ENCODE measurements at places on chromosomes 16 and 17. TPM values are rescaled to one million over a fixed set of nuclear protein-coding genes. Genes with fewer than 3 reads are reported as not detected.

GRCh38 chr17:41527063-41528023 lies 765 bp downstream of the KRT19 start:
- DNase-seq: no peak

DNA sequence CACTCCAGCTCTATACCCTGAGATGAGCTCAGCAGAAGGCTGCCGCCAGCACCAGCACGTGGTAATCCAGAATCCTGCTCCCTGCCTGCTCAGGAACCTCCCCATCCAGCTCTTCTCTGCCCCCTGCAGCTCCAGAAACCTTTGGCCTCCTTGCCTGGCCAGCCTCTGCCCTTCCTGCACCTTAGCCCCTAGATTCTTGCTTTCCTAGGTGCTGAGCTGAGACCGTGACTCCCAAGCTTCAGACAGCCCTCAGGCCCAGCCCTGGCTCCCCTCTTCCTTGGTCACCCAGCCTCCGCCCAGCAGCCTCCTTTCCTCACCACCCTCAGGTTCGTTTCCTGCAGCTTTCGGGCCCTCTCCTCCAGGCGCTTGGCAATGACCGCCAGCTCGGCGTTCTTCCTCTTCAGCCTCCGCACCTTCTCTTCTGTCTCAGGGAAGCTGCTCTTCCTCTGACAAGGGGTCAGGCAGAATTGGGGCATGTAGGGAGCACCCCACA lies 2.6 kb downstream of the TSPOAP1 start:
- DNase-seq: no peak

DNA sequence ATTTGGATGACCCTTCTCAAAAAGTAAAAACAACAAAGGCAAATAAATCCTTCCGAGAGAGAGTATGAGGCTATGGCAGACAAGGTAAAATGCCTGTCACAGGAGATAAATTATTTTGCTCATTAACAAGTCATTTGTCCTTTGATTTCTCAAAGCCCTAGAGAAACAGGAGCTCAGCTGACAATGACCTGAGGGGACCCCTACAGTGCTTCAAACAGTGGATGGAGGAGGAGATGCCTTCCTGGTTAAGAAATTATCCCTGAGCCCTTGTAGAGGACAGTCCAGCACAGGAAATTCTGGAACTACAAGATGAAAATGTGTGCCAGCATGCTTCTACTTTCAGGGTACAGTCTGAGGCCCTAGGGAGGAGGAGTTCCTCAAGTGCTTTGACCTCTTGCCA lies 24.0 kb upstream of the RHBDL3 start:
- DNase-seq: peak; percentile 15

- no peak for DNase-seq
These were observed 75.6 kb upstream of the RBFOX1 start for GRCh38 chr16:7257016-7257415.

- DNase-seq: no peak
These were observed 345.4 kb downstream of the SOX9 start for GRCh38 chr17:72466199-72466598.

DNA sequence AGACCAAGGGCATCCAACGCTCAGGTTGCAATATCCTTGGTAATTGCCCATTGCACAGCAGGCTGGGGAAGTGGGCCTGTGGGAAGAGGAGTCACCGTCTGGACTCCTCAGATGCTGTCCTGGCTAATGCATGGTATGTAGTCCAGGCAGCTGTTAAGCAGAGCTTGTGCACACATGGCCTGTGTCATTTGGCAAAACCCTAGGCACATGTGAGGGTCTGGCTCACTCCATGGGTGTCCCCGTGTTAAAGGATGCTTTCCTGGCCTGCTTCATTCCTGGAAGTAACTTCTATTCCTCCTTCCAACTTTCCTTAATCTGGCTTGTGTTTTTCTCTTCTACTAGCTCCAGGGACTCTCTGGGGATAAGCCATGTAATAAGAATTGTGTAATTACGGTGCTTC lies 378.0 kb upstream of the CA10 start:
- peak; percentile 95 for DNase-seq

DNA sequence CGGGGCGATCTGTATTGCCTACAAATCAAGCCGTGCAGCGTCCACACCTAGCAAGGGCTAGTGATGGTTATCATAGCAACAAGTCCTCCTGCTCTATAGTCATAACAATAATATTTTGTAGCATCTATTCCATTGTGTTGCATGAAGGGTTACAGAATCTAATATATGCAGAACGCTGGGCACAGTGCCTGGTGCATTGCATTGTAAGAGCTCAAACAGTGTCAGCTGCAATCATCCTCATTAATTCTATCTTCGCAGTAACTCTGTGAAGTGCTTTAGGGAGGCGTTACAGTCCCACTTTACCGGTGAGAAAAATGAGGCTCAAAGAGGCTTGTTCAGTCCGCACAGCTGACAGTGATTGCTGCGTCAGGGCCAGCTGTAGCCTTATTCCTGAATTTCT lies 149.4 kb downstream of the RBFOX1 start:
- DNase-seq: no peak

GRCh38 chr17:38719289-38719942 lies 10.7 kb upstream of the CISD3 start:
- DNase-seq: no peak

DNA sequence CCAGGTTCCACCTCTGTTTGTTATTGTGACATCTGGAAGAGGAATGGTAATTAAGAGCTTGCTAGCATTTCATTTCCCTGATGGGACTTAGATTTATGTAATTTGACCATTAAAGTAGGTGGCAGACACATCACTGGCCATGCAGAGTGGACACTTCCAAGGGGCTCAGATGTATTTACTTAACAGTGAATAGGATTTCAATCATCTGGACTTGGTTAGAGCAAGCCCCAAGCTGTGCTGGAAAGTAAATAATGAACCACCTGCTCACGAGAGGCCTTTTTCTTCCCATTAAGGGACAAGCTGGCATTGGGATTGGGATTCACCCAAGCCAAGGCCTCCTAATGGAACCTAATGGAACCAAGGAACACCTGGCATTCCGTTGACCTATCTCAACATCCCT lies 395.3 kb downstream of the HS3ST4 start:
- no peak for DNase-seq

- peak; percentile 73 for DNase-seq
These were observed 8.4 kb downstream of the SLC16A5 start for GRCh38 chr17:75096082-75096625.

GRCh38 chr17:8371786-8372185 lies 4.7 kb downstream of the KRABD2 start:
- no peak for DNase-seq

DNA sequence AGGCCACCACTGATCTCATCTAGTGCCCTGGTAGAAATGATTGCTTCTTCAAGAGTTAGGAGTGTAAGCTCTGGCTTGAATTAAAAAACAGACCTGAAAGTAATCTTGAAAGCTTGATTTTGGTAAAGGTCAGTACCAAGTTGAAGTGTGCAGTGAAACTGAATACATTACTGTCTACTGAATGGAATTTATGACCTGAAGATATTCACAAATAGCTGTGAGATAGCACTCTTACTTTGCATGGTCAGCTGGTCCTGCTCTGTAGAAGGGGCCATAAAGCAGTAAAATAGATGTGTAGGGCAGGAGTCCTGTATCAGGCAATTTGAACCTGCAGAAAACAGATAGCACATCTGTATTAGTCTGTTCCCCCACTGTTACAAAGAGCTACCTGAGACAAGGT lies 78.6 kb downstream of the MYH13 start:
- no peak for DNase-seq

DNA sequence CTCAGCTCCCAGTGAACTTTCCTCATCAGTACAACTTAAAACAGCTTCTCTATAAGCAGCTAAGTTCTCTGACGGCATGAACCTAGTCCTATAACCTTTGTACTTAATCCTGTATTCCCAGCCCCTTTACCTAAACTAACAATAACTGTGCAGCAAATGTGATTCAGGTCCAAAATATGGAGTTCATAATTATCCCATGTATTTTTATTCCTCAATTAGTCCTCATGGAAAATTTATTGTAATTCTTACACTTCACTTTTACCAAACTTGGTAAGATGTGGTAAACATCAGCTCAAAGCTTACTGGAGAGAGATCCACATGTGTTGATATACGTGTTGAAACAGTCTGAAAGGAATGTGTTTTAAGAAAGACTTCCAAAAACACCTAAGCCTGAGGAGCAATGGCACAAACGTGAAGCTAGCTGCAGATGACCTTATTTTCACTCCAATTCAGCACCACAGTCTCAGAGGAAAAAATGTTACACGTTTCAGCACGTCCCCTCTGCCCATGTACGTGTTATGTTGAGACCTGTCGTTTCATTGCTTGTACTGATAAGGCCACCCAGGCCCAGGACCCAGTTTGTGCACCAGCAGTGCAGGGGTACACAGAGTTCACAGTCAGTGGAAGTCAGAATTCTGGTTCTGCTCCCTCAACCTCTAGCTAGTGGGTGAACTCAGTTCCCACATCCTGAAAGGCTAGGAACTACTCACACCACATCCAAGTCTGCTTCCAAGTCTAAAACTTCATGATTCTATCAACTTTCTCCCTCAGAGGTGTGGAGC lies 7.1 kb downstream of the USP31 start:
- DNase-seq: no peak

DNA sequence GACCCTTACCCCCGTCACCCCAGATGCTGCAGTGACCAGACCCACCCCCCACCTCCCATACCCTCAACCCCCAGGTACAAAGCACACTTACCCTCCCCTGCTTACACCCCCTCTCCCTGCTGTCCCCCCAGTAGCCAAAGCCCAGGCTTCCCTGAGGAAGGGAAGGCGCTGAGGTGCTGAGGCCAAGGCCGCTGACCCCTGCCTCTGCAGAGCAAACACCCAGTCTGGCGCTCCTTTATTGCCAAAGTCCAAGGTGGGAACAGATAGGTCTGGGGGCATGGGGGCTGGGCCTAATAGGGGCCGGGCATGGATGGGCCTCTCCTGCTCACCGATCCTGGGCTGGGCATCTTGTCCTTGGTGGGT lies 683 bp downstream of the LCAT start:
- no peak for DNase-seq

- DNase-seq: no peak
These were observed 908 bp downstream of the CALB2 start for GRCh38 chr16:71359431-71359830.

DNA sequence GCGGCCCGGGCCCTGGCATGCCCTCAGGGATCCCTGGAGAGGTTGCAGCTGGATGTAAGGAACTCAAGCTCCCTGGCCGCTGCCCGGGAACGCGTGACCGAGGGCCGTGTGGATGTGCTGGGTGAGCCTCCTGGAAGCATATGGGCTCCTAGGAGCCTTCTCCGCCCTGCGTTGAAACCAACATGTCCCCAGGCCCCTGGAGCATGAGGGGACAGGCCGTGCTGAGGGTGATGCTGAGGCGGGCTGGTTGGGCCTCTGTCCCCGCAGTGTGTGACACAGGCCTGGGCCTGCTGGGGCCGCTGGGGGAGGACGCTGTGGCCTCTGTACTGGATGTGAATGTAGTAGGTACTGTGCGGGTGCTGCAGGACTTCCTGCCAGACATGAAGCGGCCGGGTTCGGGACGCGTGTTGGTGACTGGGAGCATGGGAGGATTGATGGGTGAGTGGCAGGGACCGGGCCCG lies 5.7 kb upstream of the HSD17B1 start:
- DNase-seq: no peak

GRCh38 chr17:78081551-78081950 lies 47.0 kb downstream of the TMC6 start:
- DNase-seq: no peak

- DNase-seq: peak; percentile 42
These were observed 1.4 kb downstream of the GOT2 start for GRCh38 chr16:58732545-58733247.

DNA sequence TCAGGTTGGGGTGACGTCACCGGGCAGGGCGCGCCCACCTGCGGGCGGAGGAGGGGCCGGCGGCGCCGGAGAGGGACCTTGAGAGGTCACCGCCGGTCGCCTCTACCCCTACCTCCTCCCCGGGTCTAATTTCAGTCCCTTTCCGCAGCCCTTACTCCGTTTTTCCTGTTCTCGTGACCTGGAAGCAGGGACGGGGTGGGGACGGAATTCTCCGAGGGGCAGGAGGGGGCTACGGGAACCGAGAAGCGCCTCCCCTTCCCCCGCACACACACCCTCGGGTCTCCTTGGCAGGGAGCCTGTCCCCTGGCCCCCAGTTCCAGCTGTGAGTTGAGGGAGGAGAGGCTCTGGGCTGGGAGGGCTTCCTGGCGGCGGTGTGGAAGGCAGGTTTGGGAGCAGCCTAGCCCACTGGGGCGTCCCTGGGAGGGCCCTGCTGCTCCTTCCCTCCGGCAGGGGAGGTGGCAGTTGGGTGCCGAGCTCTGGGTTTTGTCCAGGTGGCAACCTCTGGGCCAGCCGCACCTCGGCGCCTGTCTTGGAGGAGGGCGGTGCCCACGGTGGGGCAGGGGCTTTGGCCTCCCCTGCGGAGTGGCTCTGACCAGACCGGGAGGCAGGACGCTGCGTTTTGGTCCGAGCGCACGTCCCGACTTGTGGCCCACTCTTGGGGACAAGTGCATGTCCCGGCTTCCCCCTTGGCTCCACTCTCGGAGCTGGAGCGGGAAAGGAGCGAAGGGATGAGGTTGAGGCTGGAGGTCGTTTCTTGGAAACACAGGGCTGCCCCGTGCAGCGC lies 773 bp downstream of the SYNGR3 start:
- no peak for DNase-seq

DNA sequence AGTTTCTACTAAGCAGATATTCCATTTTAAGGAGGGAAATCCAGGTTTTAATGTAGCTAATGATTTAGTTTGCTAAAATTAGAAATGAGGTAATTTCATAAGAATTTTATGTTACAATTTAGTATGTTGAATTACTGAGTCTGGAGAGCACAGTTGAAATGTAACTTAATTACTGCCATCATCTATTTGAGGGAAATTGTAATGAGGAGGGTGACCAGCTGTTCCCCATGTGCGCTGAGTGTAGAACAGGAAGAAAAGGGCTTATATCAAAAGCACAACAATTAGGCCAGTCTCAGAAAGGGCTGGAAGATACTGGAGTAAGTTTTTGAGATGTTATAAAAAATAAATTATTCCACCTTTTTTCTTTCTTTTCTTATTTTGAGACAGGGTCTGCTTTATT lies 735.1 kb upstream of the GOT2 start:
- no peak for DNase-seq

DNA sequence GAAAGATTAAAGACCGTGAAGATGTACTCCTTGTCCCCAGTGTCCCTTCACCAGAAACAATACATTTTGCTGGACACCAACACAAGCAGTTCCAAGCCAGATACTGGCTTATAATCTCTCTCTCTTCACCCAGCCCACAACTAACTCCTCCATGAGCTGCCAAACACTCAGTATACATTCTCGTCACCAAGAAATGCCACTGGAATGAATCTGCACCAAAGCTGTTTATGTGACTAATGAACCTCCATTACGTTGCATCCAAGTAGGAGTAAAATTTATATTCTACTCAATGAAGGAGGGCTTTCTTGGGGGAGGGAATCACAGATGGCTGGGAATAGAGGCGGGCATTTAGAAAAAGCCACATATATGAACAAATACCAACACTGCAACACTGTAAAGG lies 20.9 kb upstream of the SOX9 start:
- DNase-seq: no peak

Gene COL1A1
- total RNA-seq: 4,027 TPM

Gene MARCHF10
- total RNA-seq: 0.40 TPM

Gene KRT40
- 11.0 TPM for total RNA-seq

Gene HIGD1B
- total RNA-seq: 6.6 TPM

Gene SLC4A1
- 6.2 TPM for total RNA-seq

Gene ABI3
- 3.1 TPM for total RNA-seq

Gene SLC13A2
- not detected for total RNA-seq

Gene USP43
- total RNA-seq: 0.49 TPM

Gene MSRB1
- 16.3 TPM for total RNA-seq

Gene PRDM7
- total RNA-seq: not detected

Gene IGFBP4
- total RNA-seq: 105 TPM

Gene MPV17L
- total RNA-seq: 4.3 TPM
